T-cell (primary cell): ENCODE measurements at places on chromosomes 16 and 17.

DNA sequence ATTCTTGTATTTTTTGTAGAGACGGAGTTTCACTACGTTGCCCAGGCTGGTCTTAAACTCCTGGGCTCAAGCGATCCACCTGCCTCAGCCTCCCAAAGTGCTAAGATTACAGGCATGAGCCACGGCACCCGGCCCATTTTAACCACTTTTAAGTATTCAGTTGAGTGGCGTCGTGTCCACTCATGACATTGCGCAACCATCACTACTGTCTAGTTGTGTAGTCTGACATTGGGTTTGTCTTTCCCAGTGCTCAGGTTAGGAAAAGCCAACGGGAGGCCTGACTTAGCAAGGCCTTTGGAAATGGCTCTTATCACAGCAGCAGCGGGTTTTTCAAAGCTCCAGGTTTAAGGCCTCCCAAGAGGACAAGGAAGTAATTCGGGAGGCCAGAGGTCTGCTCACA lies 58.7 kb downstream of the LITAF start:
- DNase-seq: no peak

GRCh38 chr16:61595605-61596004 lies 440.6 kb downstream of the CDH8 start:
- DNase-seq: no peak

DNA sequence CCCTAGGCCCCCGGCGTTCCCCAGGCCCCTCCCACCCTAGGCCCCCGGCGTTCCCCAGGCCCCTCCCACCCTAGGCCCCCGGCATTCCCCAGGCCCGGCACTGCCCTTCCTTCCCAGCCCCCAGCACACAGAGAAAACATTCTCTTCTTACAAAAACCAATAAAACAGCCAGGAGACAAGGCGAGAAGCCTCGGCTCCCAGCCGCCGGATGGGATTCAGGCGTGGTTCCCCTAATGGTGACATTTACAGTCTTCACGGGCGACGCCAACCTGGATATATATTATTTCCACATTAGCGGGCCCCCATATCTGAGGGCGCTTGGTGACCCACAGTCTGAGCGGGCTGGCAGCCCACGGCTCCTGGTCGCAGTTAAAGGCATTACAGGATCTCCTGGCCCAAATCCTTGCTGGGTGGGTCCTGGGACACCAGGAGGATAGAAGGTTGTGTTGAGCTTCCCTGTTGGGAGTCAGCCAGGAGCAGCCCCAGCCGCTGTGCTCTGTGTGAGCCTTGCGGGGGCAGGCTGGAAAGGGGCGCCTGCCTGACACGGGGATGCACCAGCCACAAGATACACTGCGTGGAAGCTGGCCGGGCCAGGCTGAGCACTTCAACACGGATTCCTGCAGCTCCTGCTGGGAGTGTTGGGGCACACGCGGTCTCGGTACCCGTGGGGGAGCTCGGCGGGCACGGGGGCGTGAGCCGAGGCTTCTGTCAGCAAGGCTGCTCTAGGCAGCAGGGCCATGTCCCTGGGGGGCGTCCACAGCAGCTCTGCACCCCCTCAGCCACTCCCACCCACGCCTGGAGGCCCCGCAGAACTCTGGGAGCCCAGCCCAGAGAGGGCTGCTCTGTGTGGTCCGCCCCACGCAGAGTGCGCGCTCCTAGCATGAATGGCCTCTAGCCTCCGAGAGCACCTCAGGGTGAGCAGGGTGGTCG lies 83.7 kb downstream of the LMF1 start:
- no peak for DNase-seq

GRCh38 chr17:62219221-62219899 lies 154.3 kb upstream of the MED13 start:
- no peak for DNase-seq

GRCh38 chr17:66138120-66138519 lies 53.8 kb downstream of the CEP112 start:
- DNase-seq: no peak

DNA sequence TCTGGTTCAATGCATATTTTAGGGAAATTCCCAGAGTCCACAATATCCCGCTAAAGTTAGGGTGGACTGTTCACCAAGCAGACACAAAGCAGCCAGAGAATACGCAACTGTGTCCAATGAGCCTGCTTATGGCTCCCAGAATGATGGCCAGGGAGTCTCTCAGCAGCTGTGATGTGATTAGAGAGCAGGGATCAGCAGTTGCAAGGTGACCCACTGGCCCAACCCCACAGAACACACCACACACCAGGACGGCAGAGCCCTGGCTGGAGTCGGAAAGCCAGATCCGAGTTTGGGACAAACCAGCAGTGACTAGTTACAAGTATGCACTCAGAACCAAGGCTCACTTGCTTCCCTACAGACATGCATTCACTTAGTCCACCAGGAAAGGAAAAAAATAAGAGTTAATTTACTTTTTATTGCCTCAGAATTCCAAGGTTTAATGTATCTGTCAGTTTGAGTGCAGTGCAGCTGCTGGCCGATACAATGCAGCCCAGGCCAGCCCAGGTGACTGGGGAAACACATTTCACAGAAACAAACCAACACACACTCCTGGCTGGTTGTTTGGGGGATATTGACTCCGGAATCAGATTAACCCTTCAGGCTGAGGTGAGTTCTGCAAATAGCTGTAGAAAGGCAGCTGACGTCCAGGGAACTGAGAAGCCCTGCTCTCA lies 121.7 kb downstream of the HIC1 start:
- no peak for DNase-seq

DNA sequence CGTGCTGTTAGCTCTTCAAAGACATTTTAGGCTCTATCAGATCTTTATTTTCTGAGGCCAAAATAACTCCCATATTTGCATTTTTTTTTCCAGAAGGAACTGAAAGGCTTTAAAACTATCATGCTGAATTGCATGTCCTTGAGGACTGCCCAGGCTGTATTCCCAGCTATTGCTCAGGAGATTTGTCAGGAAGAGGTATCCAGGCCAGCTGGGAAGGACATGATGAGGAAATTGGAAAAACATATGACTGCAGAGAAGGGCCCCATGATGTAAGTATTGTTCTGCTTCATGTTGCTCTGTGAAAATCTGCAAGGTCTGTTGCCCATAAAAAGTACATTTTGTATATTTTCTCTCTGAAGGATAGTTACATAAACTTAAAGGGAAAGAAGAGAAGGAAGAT lies 5.7 kb downstream of the CDC6 start:
- DNase-seq: no peak

DNA sequence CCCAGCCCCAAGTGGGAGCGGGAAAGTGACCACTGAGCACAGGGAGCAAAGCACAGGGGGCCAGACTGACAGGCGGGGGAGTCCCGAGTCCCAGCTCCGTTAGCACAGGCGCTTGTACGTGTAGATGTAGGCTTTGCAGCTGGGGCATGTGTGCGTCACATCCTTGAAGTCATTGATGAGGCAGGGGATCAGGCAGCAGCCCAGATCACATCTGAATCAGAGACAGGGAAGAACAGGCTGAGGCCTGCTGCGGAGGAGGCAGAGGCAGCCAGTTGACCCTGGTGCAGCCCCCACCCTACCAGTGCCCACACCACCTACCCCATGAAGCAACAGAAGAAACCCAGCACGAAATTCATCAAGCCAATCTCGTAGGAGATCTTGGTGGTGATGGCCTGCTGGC lies 26.1 kb downstream of the CDIP1 start:
- DNase-seq: no peak

- DNase-seq: no peak
Observed at GRCh38 chr17:76640550-76641380, 2.8 kb downstream of the ST6GALNAC1 start.

GRCh38 chr17:68908045-68908444 lies 47.1 kb downstream of the ABCA8 start:
- DNase-seq: no peak

- no peak for DNase-seq
Observed at GRCh38 chr17:2955931-2956582, 107.3 kb downstream of the OR1D5 start.

DNA sequence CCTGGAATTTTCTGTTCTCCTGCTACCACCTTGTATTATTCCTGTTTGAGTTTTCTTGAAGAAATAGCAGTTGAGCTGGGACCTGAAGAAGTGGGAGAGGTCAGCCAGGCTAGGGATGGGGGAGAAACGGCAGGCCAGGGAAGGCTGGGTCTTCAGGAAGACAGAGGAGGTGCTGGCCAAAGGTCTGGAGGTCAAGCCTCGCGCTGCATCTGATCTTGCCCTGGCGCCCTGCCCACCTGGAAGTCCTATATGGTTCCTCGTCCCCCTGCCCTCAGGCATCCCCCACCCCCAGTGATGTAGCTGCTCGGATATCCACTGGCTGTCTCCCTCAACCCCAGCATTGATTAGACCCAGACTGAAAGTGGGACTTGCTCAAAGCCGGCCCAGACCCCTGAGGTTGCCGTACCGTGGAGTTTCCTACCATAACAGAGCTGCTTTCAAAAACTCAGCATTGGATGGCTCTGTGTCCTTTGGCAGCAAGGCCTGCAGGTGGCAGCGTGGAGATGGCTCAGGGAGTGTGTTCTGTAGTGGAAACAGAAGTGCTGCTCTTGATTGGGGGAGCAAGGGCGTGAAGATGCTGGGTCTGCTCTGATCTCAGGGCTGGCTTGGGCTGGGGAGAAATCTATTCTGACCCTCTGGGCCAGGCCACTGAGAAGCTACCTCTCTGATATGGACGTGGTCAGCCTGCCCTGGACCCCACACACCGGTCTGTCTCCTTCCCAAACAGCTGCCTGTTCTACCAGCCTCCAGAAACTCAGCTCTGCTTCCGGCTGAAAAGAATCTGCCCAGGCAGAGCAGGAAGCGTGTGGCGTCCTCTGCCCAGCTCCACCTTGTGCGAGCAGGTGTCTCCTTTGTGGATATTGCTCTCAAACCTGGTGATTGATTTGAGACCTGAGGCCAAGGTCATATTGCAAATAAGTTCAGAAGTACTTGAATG lies 107.0 kb upstream of the CACNG5 start:
- DNase-seq: no peak
